LoVo (cell line): ENCODE measurements at places on chromosomes 5 and 9.
A peak's percentile ranks its signal among the peaks of the same experiment; 100 is the strongest.

GRCh38 chr9:136823136-136824046 is 15.6 kb downstream of the RABL6 start:
- no peak for DNase-seq

DNA sequence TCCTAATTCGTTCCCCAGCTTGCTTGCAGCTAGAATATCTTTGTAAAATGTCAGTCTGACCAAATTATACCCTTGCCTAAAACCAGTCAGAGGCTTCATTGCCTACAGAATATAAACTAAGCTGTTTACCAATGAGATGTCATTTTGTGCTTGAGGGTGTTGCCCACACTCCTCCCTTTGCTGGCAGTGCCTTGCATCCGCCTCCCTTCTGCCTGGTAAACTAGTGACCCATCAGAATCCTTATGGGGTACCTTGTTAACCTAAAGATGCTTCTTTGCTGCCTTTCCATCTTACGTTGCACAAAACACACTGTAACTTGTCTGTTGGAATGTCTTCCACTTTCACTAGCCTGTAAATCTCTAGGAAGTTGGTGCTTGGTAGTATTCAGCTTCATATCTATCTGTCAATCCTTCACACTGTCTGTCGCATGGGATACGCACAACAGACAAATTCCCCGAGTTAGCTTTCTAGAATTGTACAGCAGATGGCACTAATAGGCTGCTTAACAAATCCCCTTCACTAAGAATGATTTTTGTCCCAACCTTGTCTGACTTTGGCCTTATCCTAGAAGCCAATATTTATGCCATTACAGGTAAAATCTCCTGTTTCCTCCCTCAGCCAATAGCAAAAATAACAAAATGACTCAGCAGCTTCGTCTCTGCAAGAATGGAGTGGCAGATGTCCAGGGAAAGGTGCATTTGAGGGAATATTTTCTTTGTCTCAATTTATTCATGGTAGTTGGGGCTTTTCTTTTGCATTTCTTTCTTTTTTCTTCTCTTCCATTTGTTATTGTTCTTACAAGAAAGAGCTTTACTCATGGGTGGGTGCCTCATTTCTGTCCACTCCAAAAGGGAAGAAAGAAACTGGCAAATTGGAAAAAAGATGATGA is 3.0 kb downstream of the NUDT2 start:
- DNase-seq, result peak; percentile 23

- DNase-seq, result peak; percentile 61
Observed at GRCh38 chr5:96079075-96079474, 117.4 kb upstream of the ELL2 start.

DNA sequence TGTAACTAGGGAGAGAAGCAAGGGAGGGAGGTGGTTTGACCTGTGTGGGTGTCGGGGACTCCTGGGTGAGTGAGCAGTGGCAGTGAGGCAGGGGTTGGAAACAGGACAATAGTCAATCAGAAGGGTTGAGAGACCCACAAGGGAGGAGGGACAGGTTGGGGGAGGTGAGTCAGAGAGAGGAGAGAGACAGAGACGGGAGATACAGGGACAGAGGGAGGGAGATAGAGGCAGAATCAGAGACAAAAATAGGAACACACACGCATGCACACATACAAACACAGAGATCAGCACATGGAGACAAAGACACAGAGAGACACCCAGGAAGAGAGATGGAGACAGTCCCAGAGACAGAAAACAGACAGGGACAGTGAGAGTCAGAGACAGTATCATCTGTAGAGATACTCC is 39.3 kb upstream of the PTGS1 start:
- DNase-seq, result no peak

GRCh38 chr5:141879426-141879759 is 1.2 kb upstream of the PCDH1 start:
- DNase-seq, result no peak

DNA sequence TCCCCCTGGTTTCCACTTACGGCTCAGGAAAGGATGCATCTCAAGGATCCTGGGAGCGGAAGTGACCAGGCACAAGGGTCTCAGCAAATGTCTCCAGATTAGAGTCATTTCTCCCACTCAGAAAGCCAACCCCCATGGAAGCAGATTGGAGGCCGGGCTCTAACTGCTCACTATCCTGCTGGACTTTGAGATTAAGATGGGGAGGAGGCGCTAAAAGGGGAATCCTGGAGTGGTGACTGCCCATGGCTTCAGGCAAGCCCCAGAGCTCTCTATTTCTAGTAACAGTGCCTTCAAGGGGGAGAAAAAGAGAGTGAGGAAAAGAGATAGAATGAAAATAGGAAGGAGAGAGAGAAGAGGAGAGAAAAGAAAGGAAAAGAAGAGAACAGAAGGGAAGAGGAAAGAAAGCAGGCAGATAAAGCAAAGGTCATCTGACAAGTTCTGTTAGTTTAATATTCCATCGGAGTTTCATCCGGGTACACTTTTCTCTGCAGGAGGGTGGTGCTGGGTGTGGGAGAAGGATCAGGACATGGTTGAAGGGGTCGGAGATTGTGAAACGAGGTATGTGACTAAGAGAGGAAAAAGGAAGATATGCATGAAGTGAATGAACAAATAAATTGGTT is at the start of gene AGXT2:
Gene AGXT2, minus strand, starts transcription at position 165 of the 620 bp plus-strand sequence. Its CDS starts 57 bp downstream, at position 108.
- no peak for DNase-seq

DNA sequence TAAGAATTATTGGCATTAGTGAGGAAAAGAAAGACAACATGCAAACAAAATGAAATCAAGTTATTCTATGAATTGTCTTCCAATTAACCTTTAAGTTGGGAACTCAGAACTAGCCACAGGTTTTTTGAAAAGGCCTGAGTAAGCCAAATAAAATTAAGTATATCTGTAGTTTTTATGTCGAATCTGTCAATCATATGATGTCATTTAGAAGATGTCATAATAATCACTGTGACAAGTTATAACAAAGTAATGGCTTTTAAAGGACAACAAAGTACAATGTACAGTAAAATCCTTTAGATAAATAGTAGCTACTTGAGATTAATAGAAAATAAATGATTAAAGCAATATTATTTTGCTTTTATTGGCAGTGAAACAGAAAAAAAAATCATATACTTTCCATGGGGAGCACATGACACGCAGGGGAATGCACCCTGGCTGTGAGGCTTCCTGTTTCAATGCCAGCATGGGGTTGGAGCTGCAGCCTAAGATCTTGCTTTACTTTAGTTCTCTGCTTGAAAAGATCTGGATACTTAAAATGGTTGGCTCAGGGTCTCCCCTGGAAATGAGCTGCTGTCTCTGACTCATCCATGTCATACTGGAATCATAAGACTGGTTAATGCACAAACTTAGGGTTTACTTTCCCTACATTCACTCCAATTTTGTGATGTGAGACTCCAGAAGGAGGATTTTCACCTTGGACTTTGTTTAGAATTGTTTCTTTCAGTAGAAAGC is 284.3 kb downstream of the TAF11L14 start:
- no peak for DNase-seq

DNA sequence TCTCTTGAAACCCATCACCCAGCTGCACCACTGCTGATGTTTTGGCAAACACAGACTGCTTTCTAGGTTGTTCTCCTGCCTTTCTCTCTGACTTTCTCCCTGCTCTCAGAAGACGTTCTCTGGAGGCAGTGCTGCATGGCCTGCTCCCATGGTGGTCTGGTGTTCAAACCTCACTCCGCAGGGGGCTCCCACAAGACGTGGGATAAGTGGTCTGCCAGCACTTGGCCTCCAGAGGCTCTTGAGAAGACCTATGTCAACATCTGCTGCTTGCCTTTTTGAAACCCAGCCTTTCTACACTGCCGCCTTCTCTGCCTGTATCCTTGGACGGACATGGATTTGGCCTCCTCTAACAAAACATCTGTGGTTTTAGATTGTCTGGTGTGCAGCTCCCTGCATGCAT is 16.6 kb downstream of the USP20 start:
- DNase-seq, result no peak

DNA sequence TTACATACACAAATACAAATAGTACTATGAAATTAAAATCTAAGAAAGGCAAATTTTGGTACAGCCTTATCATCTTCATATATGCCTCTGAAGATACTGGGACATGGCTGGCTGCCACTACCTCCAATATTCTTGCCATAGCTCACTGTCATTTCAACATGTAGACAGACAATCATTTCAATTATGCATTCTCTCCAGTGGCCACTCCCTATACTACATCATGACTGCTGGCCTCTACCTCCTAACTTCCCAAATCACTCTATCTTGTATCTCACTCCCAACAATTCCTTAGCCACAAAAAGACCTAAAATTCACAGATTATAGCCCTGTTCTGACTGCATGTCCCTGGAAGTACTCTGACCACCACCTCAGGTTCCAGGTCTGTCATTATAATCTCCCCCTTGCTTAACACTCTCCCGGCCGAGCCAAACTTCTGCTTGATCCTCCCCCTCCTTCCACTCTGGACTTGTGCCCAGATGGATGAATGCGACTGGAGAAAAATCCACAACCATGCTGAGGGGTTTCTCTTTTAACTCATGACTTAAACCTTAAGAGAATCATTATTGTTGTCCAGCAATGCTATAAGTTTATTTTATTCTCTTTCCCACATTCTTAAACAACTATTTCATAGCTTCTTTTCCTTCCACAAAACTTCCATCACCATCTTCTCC is 225.3 kb upstream of the TLE4 start:
- no peak for DNase-seq

GRCh38 chr5:113202746-113203716 is 226.4 kb downstream of the DCP2 start:
- DNase-seq, result peak; percentile 53

DNA sequence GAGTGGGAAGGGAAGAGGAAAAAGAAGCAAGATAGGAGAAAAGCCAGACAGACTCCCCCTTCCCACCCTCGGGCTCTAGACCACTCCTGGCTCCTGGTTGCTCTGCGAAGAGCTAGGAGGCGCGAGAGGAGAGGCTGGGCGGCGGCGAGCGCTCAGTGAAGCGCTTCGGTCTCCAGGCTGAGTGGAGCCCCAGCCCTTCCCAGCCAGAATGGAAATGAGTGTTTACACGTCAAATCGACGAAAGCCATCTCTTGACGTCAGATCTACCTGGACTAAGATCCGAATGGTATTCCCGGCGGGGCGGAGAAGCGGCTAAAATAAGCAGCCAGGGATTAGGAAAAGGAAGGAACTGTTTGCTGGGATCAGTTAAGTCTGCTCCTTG is at the start of gene PCSK1:
Gene PCSK1, minus strand, starts transcription at position 183 of the 382 bp plus-strand sequence. CDS start 206 bp downstream, outside the sequence.
- DNase-seq, result no peak
